H1 (cell line): ENCODE measurements at places on chromosomes 2 and 18. TPM values are rescaled to one million over a fixed set of nuclear protein-coding genes. Genes with fewer than 3 reads are reported as not detected.

- DNase-seq = no peak
Observed at GRCh38 chr2:204030322-204030721, 93.8 kb downstream of the ICOS start.

GRCh38 chr2:123453046-123453700 lies 571.9 kb upstream of the CNTNAP5 start:
- no peak for DNase-seq

DNA sequence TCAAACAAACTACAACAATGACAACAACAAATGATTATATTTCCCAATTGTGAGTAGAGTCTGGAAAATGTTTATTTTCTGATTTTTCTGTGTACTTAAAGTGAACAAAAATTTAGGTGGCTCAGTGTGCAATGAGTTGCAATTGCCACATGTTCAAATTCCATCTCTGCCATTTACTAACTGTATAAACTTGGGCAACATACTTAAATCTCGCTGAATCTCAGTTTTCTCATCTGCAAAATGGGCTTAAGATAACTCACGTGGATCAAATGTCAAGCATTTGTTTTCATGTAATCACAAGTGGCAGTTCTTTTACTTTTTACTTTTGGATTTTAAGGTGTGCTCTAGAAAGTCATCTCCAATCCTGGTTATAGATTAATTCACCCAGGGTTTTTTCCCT lies 416.8 kb upstream of the HNRNPA3 start:
- no peak for DNase-seq

Gene GBX2
- total RNA-seq = 0.89 and 1.2 TPM in 2 replicates

DNA sequence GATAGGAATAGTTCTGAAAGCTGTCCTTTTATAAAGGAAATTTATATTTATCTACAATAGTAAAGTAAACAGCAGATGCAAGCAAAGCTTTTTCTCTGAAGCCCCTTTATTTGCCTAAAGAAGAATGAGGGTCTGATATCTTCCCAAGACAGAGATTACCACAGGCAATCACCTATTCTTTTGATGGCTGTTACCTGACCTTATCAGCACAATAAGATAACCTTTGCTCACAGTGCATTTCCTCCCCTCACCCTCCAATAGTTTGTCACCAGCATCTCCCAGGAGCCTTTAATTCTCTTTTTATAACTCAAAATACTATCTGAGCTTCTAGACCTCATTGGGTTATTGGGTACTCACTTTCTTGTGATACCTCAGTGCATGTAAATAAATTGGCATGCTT lies 6.5 kb upstream of the CFAP221 start:
- no peak for DNase-seq

DNA sequence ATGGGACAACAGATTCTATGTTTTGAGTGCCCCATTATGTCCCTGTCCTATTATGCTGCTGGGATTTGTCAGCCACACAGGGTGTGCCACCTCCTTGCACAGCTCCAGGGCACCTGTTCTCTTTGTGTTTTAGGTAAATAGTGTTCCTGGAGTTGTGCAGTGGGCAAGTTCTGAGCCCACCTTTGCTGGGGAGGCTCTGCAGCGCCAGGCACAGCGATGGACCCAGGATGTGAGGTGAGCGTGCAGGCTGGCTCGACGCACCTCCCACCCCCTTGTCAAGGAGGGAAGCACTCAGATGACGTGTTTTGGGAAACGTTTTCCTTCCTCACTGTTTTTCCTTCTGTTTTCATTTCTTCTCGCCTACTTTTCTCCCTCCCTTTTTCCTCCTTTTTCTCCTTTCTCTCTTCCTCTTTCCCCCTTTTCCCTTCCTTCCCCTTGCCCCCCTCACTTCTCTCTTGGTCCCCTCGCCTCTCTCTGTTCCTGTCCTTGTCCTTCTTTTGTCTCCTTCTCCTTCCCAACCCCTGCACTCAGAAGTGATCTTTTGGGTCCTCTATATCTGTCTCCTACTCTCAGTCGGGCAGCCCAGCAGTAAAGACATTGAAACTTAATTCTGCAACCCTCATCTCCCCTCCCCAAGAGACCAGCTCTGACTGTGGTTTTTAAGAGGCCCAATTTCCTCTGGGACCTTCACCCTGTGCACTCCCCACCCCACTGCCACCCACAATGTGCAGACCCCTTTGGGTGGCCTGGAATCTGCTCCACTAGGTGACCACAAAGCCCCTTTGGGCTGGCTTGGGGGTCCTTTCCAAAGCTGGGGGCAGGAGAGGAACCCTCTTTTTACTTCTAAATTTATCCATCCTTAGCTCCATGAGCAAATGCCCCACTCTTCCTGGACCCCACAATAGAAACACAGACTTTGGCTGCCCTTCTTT lies 104.0 kb downstream of the MCFD2 start:
- DNase-seq = no peak

DNA sequence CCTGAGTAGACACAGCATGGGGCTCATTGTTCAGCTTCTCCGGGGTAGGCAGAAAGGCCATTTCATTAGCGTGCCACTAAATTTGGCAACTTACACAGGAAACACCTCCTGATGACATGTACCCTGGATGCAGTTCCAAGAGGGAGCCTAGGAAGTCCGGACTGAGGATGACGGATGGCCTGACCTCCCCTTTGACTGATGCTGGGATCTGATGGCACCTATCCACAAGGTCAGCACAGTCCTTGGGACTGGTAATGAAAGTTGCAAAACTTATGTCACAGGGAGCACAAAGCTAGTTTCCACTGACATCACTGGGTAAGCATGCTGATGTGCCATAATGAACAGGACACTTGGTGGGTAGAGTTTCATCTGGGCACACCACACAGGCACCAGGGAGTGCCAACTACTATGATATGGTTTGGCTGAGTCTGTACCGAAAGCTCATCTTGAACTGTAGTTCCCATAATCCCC lies 126.7 kb upstream of the ARL4C start:
- DNase-seq = no peak
